NAMALWA (cell line): ENCODE measurements at places on chromosomes 5 and 9.

DNA sequence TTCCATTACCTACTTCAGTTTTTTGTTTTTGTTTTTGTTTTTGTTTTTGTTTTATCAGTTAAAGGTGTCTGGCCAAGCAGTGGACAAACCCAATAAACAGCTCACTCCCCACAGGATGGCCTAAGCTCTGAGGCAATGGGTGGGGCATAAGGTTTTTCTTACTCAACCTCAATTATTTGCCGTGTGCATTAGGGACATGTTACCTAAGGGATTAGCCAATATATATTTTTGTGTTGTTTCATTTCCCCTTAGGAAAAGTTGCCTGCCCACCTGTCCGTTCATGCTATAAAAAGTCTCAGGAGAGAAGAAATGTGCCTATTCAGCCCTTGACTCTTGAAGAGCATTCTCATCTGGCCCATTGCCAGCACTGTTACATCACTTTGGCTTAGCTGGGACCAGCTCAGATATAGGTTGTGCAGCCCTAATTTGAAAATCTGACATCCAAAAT lies 7.3 kb downstream of the SH3RF2 start:
- DNase-seq: peak; percentile 12

DNA sequence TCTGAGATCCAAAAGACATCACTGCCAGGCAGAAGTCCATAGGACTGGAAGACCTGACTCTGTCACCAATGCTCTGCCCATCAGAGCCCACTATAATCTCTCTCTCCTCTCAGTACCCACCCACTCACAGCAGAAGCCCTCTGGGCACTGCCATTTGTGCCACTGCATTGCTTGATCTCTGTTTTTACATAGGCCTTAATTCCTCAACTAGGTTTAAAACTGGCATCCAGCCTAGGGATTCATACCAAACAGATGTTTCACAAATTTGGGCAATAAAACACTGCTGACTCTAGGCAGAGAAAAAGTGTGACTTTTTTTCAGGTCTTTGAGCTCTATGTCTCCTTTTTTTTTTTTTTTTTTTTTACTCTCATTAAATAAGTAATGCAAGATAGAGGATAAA lies 91.1 kb upstream of the RANBP3L start:
- DNase-seq: no peak

- DNase-seq: no peak
These were observed 12.3 kb downstream of the SGCD start for GRCh38 chr5:156339139-156339841.

GRCh38 chr9:109408759-109409462 lies 88.1 kb upstream of the EPB41L4B start:
- no peak for DNase-seq

DNA sequence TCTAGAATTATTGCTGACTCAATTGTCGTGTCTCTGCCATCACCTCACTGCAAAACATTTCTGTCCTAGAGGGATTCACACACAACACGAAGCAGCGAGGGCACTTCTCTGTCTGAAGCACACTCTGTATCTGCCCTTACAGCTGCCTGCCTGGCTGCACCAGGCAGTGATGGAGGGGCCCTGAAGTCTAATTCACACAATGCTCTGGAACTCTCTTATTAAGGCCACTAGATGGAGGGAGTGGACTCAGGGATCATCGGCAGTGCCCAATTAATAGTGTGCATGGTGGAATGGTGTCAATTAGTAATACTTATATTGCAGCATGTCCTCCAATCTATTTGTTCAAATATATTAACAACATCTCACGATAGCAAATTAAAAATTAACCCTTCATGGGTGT lies 157.5 kb upstream of the MAP1B start:
- DNase-seq: no peak
